Left ventricle myocardium inferior (tissue), 1 donor: ENCODE measurements at places on chromosomes 1 and 21. TPM values are rescaled to one million over a fixed set of nuclear protein-coding genes. Genes with fewer than 3 reads are reported as not detected.

DNA sequence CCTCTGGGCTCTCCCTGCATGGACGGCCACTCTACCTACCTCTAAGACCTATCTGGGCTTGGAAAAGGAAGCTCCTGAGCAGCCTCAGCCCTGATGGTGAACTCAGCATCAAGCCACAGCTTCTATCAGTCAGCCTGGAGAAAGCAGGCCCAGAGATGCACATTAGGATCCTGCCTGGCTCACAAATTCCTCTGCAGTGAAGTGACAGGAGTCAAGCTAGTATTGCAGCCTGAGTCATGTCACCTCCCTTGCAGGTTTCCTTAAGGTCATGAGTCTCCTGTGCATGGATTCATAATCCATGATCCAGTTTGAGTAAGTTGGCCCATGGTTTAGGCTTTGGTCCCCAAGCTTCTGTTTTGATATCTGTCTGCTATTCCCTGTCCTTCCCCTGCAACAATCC lies 37.9 kb upstream of the DUSP10 start:
- H3K36me3 ChIP-seq = no peaks in the 10 kb centered on the region
- no peaks in the 10 kb centered on the region for H3K4me1 ChIP-seq
- no peak for DNase-seq
- H3K27me3 ChIP-seq = peaks cover 5% of the 10 kb centered on the region

PRRX1 gene
- 74.7 TPM for total RNA-seq

CYP4A11 gene
- not detected for total RNA-seq

DNA sequence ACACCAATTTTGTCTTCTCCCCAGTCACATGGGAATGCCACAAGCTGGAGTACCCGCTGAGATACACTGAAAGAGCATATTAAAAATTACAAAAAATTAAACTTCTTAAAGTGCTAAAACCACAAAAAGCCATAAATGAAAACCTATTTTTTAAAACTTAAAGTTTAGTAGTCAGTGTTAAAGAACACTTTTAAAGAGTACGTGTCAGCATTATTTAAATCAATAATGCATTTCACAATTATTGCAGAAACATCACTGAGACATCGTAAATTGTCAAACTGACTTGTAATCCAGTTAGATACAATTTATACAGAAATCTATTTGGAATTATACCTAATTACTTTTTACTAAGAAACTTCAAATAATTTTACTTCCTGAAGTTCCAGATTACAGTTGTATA lies 22.9 kb downstream of the ZBTB21 start:
- no peak for DNase-seq
- H3K27ac ChIP-seq = no peak overlapping the region
- no peaks in the 10 kb centered on the region for H3K27me3 ChIP-seq
- no peak overlapping the region for H3K4me3 ChIP-seq
- peaks cover 18% of the 10 kb centered on the region for H3K36me3 ChIP-seq

- peak overlapping the region; percentile 37 for H3K4me3 ChIP-seq
- peak overlapping the region; percentile 74 for H3K27ac ChIP-seq
- DNase-seq = no peak
- H3K36me3 ChIP-seq = peaks cover 18% of the 10 kb centered on the region
These were observed 7.4 kb downstream of the SLC16A4 start for GRCh38 chr1:110383251-110383990.

DNA sequence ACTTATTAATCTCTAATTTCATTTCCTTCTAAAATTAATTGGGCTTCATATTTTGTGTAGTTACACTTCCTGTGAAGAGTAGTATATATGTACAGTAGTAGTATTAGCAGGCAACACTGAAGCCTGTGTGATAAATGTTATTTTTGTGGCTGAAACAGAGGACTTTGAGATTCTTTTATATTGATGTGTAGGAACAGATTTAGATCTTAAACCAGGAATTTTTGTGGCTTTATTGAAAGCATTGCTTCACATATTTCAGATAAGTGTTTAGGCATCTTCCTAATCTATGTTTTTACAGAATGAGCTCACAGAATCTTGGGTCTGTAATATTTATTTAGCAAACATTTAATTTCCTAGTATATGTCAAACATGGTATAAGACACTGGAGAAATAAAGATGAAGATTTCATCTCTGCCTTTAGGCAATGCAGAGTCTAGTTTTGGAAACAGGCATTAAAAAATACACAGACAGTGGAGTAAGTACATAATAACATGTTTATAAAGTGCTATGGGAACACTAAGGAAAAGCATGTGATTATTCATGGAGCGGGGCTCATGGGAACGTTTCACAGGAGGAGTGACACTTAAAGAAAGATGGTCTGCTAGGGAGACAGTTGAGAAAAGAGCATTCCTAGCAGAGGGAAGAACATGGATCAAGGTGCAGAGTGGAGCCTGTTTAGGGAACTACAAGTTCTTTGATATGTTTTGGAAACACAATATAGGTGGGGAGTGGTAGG lies 52.7 kb downstream of the MIGA1 start:
- peak overlapping the region; percentile 38 for H3K4me3 ChIP-seq
- H3K4me1 ChIP-seq = peaks cover 78% of the 10 kb centered on the region
- no peaks in the 10 kb centered on the region for H3K36me3 ChIP-seq
- H3K27me3 ChIP-seq = no peaks in the 10 kb centered on the region
- peak overlapping the region; percentile 91 for H3K27ac ChIP-seq
- no peak for DNase-seq

DNA sequence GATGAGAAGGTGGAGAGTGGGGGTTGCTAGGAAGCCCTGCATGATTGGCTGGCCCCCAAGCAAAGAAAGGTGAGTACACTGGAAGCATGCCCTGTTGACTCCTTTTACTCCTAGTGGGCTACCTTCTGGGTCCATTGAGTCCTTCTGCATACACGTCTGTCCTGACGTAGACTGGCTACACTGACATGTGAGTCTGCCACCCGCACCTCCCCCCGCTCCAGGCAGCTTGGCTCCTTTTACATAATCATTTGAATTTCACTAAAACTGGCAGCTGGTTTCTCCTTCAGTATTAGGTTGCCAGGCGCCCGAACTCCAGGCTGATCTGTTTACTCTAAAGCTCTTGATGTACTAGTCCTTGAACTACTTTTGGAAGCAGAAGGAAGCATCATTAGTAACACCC lies 8.7 kb downstream of the MRPS21 start:
- H3K4me3 ChIP-seq = no peak overlapping the region
- H3K27me3 ChIP-seq = no peaks in the 10 kb centered on the region
- no peak for DNase-seq

- H3K27me3 ChIP-seq = peaks cover 3% of the 10 kb centered on the region
- H3K36me3 ChIP-seq = no peaks in the 10 kb centered on the region
- no peaks in the 10 kb centered on the region for H3K4me1 ChIP-seq
These were observed at the start of gene CELA2B for GRCh38 chr1:15475752-15476314. CELA2B (plus strand) TSS chr1:15476104; CDS start chr1:15476126, 22 bp downstream.

DNA sequence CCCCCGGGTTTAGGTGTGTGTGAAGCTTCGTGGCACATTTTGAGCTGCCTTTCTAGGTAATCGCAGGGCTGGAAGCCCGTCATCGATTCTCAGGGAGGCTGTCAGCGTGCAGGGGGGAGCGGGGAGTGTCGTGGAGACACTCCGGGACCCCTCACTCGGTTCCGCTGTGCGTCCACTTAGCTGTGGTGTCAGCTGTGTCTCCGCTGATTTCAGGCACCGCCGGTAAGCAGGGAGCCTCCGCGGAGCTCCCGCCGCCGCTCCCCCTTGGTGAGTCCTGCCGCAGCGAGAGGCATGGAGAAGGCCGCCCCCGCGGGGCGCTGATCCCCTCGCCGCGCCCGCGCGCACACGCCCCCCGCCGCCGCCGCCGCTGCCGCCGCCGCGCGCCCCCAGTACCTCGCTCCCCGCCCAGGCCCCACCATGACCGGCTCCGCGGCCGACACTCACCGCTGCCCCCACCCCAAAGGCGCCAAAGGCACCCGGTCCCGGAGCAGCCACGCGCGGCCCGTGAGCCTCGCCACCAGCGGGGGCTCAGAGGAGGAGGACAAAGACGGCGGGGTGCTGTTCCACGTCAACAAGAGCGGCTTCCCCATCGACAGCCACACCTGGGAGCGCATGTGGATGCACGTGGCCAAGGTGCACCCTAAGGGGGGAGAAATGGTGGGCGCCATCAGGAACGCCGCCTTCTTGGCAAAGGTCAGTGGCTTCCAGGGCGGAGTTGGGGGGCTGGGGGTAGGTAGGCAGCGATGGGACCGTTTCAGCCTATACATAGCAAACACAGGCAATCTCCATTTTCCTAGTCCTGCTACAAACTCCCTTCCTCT lies 995 bp downstream of the VASH2 start:
- H3K4me3 ChIP-seq = peak overlapping the region; percentile 75
- no peaks in the 10 kb centered on the region for H3K36me3 ChIP-seq

- H3K27me3 ChIP-seq = peaks cover 38% of the 10 kb centered on the region
- H3K4me3 ChIP-seq = no peak overlapping the region
- H3K36me3 ChIP-seq = no peaks in the 10 kb centered on the region
- H3K27ac ChIP-seq = no peak overlapping the region
These were observed 17.8 kb upstream of the MYCL start for GRCh38 chr1:39919545-39919944.

DNA sequence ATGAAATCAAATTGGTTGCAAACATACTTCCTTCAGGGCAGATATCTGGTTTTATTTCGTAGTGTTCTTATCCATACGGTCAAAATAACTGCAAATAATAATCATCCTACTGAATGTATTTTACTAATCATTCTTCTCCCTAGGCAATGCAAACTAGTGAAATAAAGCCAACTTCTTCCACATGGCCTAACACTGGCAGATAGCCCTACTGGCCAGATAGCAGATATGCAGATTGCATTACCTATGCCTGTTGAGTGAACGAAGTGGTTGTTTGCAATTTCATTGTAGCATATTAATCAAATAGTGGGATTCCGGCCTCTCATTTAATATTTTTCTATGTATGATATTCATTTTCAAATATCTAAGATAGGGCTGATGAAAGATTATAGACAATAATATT lies 116.2 kb downstream of the CENPF start:
- no peaks in the 10 kb centered on the region for H3K36me3 ChIP-seq
- DNase-seq = no peak
- H3K27me3 ChIP-seq = no peaks in the 10 kb centered on the region
- H3K4me3 ChIP-seq = no peak overlapping the region
- H3K27ac ChIP-seq = no peak overlapping the region

S100A16 gene
- 38.8 TPM for total RNA-seq

GRCh38 chr1:232788235-232788872 lies 16.9 kb upstream of the MAP10 start:
- no peak for DNase-seq
- H3K4me3 ChIP-seq = no peak overlapping the region
- peaks cover under 1% of the 10 kb centered on the region for H3K4me1 ChIP-seq
- H3K36me3 ChIP-seq = no peaks in the 10 kb centered on the region
- no peaks in the 10 kb centered on the region for H3K27me3 ChIP-seq

DNA sequence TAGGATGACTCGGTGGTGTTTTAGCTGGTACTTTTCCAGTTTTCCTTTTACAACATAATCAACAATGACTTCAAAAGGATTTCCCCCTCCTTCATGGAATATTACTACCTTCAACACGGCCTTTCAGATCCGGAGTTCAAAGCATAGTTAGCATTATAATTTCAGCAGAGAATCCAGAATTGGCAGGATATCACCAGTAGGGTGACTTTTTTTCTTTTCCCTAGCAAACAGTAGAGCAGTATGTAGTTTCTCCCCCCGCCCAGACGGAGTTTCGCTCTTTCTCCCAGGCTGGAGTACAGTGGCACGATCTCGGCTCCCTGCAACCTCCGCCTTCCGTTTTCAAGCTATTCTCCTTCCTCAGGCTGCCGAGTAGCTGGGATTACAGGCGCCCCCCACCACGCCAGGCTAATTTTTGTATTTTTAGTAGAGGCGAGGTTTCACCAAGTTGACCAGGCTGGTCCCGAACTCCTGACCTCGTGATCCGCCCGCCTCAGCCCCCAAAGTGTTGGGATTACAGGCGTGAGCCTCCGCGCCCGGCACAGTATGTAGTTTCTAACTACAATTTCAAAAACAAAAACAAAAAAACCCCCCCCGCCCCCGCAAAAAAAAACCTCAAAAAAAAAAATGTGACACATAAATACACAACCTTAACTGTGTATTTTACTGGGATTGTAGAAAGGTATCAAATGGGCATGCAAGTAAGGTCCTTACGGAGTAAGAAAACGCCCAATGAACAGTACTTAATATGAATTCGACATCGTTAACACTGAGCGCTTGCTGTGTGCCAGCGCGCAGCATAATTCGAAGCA lies 1.5 kb upstream of the COX20 start:
- H3K36me3 ChIP-seq = peaks cover 13% of the 10 kb centered on the region
- H3K4me3 ChIP-seq = peak overlapping the region; percentile 79
- DNase-seq = peak; percentile 48
- no peaks in the 10 kb centered on the region for H3K27me3 ChIP-seq
- peaks cover 46% of the 10 kb centered on the region for H3K4me1 ChIP-seq

DNA sequence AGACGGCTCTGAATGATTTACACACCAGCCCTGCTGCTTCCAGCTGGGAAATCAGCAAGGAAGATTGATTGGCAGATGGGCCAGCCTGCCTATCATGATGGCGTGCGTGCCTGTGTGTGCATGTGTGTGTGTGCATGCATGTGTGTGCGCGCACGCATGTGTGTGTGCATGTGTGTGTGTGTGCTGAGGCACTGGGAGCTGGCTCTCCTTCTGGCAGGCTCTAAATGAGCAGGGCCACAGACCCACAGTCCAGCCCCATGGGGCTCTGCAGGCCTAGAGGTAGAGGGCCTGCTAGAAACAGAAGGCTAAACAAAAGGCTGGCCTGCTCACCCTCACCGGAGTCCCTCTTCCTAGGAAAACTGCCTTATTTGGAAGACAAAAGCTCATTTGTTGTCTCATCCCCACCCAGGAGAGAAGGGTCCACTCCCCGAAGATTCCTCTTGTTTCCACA lies 6.0 kb downstream of the KLHDC8A start:
- DNase-seq = no peak
- H3K4me1 ChIP-seq = peaks cover 8% of the 10 kb centered on the region
- no peaks in the 10 kb centered on the region for H3K36me3 ChIP-seq
- peaks cover 35% of the 10 kb centered on the region for H3K27me3 ChIP-seq
- H3K4me3 ChIP-seq = no peak overlapping the region

GRCh38 chr1:174795806-174796205 lies 203.9 kb upstream of the CACYBP start:
- no peak for DNase-seq
- no peak overlapping the region for H3K27ac ChIP-seq
- H3K4me3 ChIP-seq = no peak overlapping the region
- H3K36me3 ChIP-seq = no peaks in the 10 kb centered on the region

HAO2 gene
- total RNA-seq = not detected

DNA sequence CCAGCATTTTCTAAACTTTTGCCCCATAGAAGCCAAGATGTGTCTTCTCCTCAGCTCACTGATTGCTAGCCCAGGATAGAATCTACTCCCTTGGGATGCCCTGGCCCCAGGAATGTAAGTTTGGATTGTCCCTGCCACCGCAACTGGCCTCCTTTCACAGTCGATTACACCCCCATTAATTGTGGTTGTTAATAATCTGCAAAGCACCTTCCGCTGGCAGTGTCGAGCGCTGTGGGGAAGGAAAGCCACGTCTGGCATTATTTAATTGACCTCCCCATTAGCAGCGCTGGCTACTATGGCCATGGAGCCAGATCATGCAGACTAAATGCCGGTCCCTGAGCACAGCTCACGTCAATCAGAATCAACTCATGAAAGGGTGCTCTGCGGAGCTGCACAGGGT lies 597.3 kb upstream of the PLXNA2 start:
- H3K27ac ChIP-seq = no peak overlapping the region
- peaks cover 5% of the 10 kb centered on the region for H3K27me3 ChIP-seq
- no peak for DNase-seq
- H3K4me3 ChIP-seq = no peak overlapping the region
- no peaks in the 10 kb centered on the region for H3K4me1 ChIP-seq

- no peaks in the 10 kb centered on the region for H3K27me3 ChIP-seq
- no peaks in the 10 kb centered on the region for H3K36me3 ChIP-seq
- H3K4me1 ChIP-seq = peaks cover 54% of the 10 kb centered on the region
- no peak overlapping the region for H3K27ac ChIP-seq
These were observed 52.5 kb downstream of the POU2F1 start for GRCh38 chr1:167273027-167273800.
